ENCODE measurements at places on chromosomes 12 and 14. TPM values are rescaled to one million over a fixed set of nuclear protein-coding genes. Genes with fewer than 3 reads are reported as not detected.

Gene CPNE6
- not detected for total RNA-seq

Gene PSMC6
- total RNA-seq = 181 TPM

Gene SCNN1A
- under 0.01 TPM for total RNA-seq

Gene KRT2
- not detected for total RNA-seq

Gene RAN
- 639 TPM for total RNA-seq

Gene GLT8D2
- 19.0 TPM for total RNA-seq

Gene FOXN4
- not detected for total RNA-seq

Gene HECTD4
- 18.9 TPM for total RNA-seq

Gene KHNYN
- 60.5 TPM for total RNA-seq

Gene SLCO1B1
- not detected for total RNA-seq

Gene IL22
- not detected for total RNA-seq

Gene HCAR2
- total RNA-seq = not detected

Gene MARK3
- 91.6 TPM for total RNA-seq

Gene MIPOL1
- total RNA-seq = 17.1 TPM

Gene KRT3
- not detected for total RNA-seq

Gene C12orf54
- not detected for total RNA-seq

Gene CEBPE
- total RNA-seq = not detected

Gene CD27
- total RNA-seq = not detected

Gene CD163L1
- under 0.01 TPM for total RNA-seq

Gene RASSF8
- 118 TPM for total RNA-seq

Gene RNF212B
- not detected for total RNA-seq

Gene STON2
- 0.87 TPM for total RNA-seq
